ENCODE measurements at places on chromosomes 11 and 22. TPM values are rescaled to one million over a fixed set of nuclear protein-coding genes. Genes with fewer than 3 reads are reported as not detected.

DNA sequence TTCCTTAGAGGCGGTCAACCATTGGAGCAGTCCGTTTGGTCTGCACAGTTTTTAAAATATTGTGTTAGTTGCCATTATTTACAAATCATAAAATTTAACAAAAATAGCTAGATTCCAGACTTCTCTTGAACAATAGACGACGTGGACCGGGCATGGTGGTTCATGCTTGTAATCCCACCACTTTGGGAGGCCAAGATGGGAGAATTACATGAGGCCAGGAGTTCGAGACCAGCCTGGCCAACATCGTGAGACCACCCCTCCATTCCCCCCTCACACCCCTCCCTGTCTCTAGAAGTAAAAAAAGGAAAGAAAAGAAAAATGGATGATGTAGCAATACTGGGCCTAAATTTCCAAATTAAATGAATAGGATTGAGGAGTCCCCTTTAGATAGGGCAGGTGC lies 965 bp downstream of the SLC37A2 start:
- DNase-seq, result no peak

DNA sequence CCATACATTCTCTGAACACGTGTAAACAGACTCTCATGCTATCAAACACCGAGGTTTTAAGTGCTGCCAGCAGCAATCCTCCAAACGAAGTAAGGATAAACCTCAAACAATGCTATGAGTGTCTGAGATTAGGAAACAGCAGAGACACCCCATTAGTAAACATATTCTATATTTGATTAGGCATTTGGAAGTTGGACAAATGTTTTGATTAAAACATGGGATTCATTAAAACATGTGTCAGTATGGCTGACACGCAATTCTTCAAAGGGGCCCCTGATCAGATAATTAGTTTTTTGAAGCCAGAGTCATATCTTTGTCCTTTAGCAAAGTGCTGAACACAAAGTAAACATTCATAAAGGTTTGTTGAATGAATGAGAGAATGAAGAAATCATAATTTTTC lies 33.2 kb upstream of the BLID start:
- DNase-seq, result no peak

GRCh38 chr22:19275919-19276600 lies 15.5 kb downstream of the CLTCL1 start:
- no peak for DNase-seq

- DNase-seq, result no peak
Measured at GRCh38 chr11:7892059-7892699, 38.9 kb downstream of the OR10A6 start.

DNA sequence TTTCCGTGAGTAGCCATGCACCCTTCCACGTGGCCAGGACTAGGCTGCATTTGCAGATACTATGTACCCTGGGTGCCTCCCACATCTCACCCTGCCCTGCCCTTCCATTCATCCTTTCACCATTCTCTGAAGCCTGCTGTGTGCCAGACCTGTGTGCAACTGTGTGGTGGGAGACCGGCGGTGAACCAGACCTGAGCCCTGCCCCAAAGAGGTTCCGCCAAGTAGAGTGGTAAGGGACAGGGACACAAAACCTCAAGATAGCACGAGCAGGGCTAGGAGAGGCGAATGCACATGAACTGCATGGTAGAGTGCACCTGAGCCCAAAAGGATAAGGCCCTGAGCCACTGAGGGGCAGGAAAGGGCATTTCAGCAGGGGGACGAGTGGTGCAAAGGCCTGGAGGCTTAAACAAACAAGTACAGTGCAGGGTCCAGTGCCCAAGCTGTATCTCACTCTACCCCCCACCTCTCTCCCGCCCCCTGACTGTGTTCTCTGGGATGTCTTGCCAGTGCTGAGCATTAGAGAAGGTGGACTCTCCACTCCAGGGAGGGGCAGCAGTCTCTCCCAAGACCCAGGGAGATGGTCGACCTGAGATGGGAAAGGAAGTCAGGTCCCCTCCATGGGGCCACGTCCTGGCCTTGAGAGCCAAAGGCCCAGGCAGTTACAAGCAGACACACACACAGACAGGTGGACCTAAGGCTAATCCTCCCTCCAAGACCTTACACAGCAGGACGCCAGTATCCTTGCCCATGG lies 14.1 kb upstream of the ARAP1 start:
- no peak for DNase-seq

CRYBB1 gene
- total RNA-seq, result not detected

OR52I1 gene
- total RNA-seq, result not detected

IGF2 gene
- 4,678 TPM for total RNA-seq

- no peak for DNase-seq
Measured at GRCh38 chr11:61609000-61609979, 28.4 kb upstream of the SYT7 start.

GRCh38 chr11:126956635-126957034 lies 43.9 kb downstream of the KIRREL3 start:
- no peak for DNase-seq

NTM gene
- 4.2 TPM for total RNA-seq

DNA sequence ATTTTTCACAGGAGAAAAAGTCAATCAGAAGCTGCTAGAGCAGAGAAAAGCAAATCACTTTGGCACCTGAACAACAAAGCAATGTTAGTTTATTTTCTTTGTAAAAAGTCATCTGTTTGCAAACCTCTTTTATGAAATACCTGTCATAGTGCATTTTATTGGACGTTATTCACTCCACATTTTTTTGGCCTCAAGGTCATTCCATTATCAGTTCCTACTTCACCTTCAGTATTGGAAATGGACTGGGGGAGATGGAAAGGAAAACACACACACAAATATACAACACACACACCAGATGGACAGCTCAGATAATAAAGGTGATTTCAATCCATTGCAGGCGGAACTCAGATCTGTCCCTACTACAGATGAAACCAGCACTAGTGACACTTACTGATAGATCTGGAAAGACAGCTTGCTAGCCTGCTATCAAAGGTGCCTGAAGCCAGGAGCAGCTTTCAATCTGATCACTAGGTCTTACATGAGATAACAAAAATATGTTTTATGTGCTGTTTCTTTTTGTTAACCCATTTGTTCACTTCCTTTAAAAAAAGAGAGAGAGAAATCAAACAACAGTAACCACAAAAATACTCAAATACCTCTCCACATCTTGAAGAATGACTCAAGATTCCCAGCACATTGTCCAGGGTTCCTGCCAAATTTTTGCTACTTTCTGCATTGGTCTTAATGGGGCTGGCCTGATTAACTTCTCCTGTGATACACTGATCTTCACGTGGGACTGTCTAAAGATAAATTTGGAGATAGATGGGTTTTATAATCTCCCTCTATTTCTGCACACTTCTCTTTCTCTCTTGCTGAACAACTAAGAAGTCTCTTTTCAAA lies 844.3 kb upstream of the TENM4 start:
- DNase-seq, result no peak

- DNase-seq, result no peak
Measured at GRCh38 chr22:45006111-45006963, 3.5 kb downstream of the PHF21B start.

All from progenitor cell of endocrine pancreas (in vitro differentiated cells).